Endodermal cell (in vitro differentiated cells): ENCODE measurements at places on chromosomes 12 and 14. TPM values are rescaled to one million over a fixed set of nuclear protein-coding genes. Genes with fewer than 3 reads are reported as not detected.

GRCh38 chr12:111066744-111067437, 146.5 kb upstream of the MYL2 start:
- peak; percentile 75 for DNase-seq

The HELB gene
- 11.0 and 11.2 TPM in 2 replicates for total RNA-seq

GRCh38 chr12:67506739-67507138, 141.8 kb upstream of the DYRK2 start:
- DNase-seq = no peak

DNA sequence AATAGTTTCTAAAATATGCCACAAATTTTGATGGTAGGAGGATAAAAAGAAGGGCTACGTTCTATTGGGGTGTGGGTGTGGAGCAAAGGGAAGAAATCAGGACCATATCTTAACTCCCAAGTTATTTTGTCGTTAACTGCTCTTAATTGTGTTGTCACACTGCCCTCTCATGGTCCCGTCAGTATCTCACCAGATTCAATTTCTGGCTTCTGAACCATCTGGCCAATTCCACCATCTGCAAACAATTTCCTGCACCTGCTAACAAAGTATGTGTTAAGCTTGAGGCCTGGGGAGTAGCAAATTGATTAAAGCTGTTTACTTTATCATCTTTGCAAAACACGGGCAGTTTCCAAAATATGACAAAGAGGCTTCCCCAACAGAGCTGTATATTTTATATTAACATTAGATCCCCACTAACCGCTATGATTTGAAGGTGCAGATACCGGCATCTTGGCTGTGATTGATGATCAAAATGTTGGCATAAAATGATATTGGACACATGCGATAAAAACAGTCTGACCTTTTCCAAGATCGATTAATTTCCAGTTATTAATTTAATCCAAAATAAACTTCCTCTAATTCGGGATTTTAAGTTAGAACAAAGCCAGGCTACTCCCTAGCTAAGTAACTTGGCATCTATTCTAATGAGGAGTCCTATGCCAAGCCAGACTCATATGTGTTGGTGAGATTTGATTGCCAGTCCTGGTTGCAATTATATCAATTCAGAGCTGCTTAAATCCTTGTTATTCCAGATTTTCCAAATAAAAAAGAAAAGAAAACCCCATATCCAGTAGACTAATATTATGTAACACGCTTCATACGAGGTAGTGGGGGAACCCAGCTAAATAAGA, 6.9 kb upstream of the DNM1L start:
- DNase-seq = peak; percentile 79
